ENCODE measurements at places on chromosomes 2 and 18.

- DNase-seq, result no peak
Observed at GRCh38 chr2:21441442-21441841, 317.7 kb downstream of the TDRD15 start.

DNA sequence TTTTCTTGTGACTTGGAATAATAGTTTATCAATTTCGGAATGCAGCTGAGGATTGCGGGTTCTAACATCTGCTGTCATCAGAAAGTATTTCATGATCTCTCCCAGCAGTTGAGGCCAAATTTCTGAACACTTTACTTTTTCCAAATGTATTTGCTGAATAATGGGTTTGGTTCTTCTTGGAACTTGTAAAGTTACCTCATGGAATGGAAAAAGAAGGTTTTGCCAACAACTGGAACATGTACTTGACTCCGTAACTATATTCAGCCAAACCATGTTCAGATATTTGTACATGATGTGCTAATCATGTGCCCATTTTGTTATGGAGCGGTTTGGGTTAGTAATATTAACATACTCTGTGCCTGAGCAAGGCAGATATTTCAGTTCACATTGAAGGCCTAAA, 119.6 kb downstream of the LCLAT1 start:
- peak; percentile 23 for DNase-seq

- DNase-seq, result no peak
Observed at GRCh38 chr2:1488851-1489250, 75.6 kb downstream of the TPO start.

DNA sequence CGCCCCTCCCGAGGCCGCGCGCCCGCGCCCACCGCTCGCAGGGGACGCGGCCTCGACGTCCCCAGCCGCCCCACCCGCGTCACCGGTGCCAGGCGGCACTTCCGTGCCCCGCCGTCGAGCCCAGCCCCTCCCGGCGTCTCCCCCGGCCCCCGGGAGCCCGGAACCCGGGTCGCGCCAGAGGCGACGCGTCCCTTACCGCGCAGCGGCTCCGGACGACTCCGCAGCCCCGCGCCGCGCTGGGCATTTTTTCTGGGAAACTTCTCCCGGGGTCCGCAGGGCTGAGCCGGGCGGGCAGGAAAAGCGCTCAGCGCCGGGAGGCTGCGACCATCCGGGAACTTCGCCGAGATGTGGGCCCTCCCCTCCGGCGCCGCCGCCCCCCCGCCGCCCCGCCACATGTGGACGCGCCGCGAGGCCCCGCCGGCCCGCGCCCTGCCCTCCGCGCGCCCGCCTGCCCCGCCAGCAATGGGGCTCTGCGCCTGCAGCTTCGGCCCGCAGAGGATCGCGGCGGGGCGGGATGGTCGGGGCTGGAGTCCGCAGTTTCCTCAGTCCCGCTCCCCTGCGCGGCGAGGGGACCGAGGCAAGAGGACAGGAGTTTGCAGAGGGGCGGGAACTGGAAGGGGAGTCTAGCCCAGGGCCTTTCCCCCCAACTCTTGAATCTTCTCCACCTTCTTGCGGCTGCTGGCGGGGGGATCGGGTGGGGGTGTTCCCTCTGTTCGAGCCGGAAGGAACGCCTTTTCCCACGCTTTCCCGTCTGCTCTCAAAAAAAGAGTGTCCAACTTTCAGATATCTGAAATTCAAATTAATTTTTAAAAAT, 81.5 kb downstream of the CHRNA1 start:
- DNase-seq, result no peak

- DNase-seq, result no peak
Observed at GRCh38 chr18:6207941-6208340, 206.8 kb downstream of the L3MBTL4 start.

GRCh38 chr2:189440644-189440946, 679 bp upstream of the WDR75 start:
- no peak for DNase-seq

- no peak for DNase-seq
Observed at GRCh38 chr2:98847853-98848252, 88.2 kb downstream of the CRACDL start.

DNA sequence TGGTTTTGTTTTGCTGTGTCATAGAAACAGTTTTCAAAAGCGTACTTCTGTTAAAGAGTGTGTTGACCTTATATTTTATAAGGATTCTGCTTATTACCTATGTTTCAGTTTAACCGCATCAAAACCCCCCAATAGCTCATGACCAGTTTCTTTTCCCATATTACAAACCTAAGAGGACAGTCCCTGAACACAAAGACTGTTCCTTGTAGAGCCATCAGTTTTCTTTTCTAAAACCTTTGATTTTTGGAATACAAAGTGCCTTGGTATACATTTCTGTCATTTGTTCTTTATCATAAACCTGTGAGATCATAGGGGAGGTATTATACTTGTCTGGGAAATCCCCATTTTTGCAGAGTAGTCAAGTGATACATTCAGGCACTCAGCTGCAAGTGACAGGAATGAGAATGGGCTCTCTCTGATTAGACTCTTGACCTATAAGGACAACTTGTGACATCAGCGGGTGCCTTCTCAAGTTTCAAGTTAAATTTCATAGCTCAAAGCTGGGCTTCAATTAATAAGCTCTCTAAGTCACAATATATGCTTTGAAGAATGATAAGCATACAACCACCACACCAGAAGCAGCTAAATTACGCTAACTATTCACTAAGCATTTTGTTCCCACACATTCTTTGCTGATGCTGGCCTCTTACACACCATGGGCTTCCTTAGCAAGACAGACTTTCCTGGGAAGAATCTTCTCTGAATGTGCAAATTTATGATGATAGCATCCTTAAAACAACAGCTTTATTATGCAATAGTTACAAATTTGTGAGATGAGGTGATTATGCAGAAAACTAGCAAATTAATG, 97.5 kb upstream of the CD302 start:
- peak; percentile 3 for DNase-seq

DNA sequence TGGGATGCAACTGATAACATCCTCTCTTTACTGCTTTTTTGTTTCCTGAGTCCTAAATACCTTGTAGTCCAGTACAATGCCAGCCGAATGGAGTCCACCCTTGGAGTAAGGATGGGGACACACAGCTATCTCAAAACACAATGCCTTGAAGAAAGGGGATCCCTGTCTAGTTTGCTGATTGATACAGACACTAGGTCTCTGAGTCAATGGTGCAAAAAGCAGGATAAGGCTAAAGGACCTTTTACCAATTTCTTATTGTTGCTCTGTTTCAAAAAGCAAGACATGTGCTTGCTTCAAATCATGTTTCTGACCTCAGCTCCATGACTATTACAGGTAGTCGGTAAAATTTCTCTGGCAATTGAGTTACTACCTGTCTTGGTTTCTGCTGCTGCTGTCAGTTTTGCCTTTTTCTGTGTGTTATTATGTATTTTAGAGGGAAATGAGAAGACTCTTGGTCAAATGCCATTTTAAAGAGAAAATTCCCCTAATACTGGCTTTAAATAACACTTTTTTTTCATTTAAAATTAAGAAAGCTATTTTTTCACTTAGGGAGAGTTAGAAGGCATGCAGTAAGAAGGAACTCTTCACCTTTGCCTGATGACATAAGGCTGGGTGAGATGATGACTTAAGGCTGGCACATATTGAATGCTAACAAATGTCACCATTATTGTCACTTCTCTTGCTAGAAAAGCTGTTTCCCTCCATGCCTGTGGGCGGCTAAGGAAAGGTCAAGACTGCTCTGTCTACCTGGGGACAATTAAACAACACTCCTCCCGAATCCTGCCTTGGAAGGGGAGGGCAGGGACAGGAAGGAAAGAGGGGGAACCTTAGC, 4.9 kb upstream of the FIGLA start:
- DNase-seq, result no peak

- DNase-seq, result no peak
Observed at GRCh38 chr2:234502919-234503285, 6.0 kb upstream of the ARL4C start.
